ENCODE measurements at places on chromosomes 12 and 14.

- DNase-seq = no peak
Observed at GRCh38 chr12:9084417-9084816, 31.3 kb downstream of the A2M start.

DNA sequence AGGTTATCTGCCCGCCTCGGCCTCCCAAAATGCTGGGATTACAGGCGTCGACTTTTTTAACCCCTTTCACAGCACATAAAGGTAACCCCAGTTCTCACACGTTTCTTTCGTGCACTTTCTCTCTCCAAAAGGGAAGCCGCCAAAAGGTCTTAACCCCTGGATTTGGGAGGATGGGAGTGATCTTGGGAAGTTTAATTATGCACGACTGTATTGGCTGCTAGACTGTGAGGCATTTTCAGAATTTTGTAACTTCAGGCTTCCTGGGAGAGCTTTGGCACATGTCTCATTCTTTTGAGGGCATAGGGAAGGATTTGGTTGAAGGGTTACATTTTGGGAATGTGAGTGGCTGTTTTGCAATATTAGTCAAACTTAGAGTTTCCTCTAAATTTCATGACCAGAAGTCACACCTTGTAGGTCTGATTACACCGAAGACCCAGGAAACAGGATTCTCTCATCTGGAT is 1.4 kb upstream of the SMARCC2 start:
- DNase-seq = no peak

GRCh38 chr12:54300732-54301427 is at the start of gene NFE2:
NFE2 (minus strand) TSS chr12:54301015; CDS start chr12:54295248, 5,767 bp downstream.
- peak; percentile 31 for DNase-seq

- DNase-seq = no peak
Observed at GRCh38 chr12:127260531-127260930, 1006.4 kb upstream of the TMEM132C start.

DNA sequence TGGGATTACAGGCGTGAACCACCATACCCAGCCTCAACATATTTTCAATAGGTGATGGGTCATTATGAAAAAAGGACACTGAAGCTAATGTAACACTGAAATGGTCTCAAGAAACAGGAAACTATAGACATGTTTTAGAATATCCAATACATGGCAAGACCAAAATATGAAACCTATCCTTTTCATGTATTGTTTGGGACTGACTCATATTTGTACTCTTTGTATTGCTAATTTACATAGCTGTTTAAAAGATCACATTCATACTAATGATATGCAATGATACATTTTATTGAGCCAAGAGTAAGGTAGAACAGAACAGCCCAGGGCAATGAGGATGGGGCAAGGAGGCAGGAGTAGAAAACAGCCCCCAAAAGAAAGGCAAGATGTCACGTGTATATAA is 32.6 kb downstream of the RESF1 start:
- DNase-seq = no peak

Data from NCI-H187 (cell line).